ENCODE measurements at places on chromosomes 7 and 10. TPM values are rescaled to one million over a fixed set of nuclear protein-coding genes. Genes with fewer than 3 reads are reported as not detected.

EGFR gene
- 31.5 TPM for polyA plus RNA-seq

DNA sequence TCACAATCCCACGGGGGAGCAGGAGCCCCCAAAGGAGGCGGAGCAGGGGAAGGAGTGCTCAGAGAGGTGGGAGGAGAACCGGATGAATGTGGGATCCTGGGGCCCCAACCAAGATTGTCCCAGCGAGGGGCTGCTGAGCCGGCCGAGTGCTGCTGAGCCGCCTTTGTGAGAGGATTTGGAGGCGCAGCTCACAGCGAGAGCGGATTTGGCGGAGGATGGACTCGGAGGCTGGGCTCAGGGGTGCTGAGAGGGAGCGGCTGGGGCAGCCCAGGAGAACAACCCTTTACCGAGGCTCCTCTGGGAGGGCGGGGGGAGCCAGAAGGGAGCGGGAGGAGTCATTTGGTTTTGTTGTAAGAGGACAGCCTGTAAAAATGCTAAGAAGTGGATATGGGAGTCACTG is 23.0 kb downstream of the GHRHR start:
- no peaks in the 10 kb centered on the region for H3K36me3 ChIP-seq
- peaks cover 5% of the 10 kb centered on the region for H3K4me1 ChIP-seq
- no peaks in the 10 kb centered on the region for H3K27me3 ChIP-seq
- H3K4me3 ChIP-seq, result no peak overlapping the region
- H3K27ac ChIP-seq, result no peak overlapping the region
- DNase-seq, result no peak

DNA sequence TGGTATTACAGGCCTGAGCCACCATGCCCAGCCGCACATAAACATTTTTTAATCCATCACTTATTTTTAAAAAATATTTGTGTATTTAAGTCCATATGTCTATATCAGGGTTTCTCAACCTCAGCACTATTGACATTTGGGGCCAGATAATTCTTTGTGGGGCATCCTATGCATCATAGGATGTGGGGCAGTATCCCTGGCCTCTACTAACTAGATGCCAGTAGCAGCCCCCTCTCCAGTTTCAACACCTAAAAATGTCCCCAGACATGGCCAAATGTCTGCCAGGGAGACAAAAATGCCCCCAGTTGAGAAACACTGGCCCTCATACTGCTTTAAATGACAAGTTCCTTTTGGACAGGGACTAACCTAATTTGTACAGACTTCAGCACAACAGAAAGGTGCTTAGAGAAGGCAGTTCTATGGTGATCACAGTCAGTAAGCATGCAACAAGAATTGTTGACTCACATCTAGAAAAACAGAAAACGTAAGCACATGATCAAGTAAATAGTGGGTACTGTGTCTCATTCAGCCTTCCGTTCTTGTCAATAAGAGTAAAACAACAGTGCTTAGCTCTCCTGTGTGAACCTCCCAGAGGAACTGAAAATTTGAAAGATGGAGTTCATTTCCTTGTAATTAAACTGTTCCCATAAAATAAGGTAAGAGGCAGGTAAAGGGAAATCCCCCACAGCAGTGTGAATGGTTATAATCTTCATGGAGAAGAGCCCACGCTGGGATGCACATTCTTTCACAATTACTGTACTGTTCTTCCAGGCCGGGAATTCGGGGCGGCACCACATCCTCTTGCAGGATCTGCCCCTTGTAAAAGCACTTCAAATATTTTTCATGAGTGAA is 17.3 kb upstream of the ADRB1 start:
- H3K4me3 ChIP-seq, result no peak overlapping the region
- DNase-seq, result no peak
- H3K27me3 ChIP-seq, result no peaks in the 10 kb centered on the region
- H3K4me1 ChIP-seq, result peaks cover 2% of the 10 kb centered on the region

NUP205 gene
- 19.5 TPM for polyA plus RNA-seq

GRCh38 chr10:110946496-110946895 is 27.1 kb downstream of the SHOC2 start:
- no peak overlapping the region for H3K4me3 ChIP-seq
- no peaks in the 10 kb centered on the region for H3K27me3 ChIP-seq
- no peak for DNase-seq
- H3K4me1 ChIP-seq, result no peaks in the 10 kb centered on the region
- H3K27ac ChIP-seq, result no peak overlapping the region
- no peaks in the 10 kb centered on the region for H3K36me3 ChIP-seq

DNA sequence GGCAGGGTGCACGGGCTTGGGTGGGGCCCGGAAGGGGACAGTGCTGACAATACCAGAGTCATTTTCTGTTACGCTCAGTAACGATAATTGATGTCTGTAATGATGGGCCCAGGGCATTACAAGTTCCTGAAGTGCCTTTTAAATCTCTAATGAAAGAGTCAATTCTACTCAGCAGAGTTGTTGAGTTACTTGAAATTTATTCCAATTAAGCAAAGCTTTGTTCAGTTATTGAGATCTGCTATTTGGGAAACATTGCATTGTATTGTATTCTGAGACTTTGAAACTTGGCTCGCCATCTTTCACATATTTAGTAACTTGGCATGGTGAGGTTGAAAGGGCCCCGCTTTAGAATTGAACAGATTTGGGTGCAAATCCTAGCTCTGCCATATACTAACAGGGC is 34.7 kb downstream of the MINDY4 start:
- H3K36me3 ChIP-seq, result no peaks in the 10 kb centered on the region
- no peaks in the 10 kb centered on the region for H3K4me1 ChIP-seq
- no peaks in the 10 kb centered on the region for H3K27me3 ChIP-seq
- H3K4me3 ChIP-seq, result no peak overlapping the region
- DNase-seq, result no peak
- H3K27ac ChIP-seq, result no peak overlapping the region

- no peak overlapping the region for H3K4me3 ChIP-seq
- H3K4me1 ChIP-seq, result no peaks in the 10 kb centered on the region
- no peaks in the 10 kb centered on the region for H3K27me3 ChIP-seq
- H3K36me3 ChIP-seq, result no peaks in the 10 kb centered on the region
- DNase-seq, result no peak
Measured at GRCh38 chr7:34756025-34756437, 98.0 kb downstream of the NPSR1 start.

ARMC3 gene
- not detected for polyA plus RNA-seq

SPDYE5 gene
- polyA plus RNA-seq, result not detected

DNA sequence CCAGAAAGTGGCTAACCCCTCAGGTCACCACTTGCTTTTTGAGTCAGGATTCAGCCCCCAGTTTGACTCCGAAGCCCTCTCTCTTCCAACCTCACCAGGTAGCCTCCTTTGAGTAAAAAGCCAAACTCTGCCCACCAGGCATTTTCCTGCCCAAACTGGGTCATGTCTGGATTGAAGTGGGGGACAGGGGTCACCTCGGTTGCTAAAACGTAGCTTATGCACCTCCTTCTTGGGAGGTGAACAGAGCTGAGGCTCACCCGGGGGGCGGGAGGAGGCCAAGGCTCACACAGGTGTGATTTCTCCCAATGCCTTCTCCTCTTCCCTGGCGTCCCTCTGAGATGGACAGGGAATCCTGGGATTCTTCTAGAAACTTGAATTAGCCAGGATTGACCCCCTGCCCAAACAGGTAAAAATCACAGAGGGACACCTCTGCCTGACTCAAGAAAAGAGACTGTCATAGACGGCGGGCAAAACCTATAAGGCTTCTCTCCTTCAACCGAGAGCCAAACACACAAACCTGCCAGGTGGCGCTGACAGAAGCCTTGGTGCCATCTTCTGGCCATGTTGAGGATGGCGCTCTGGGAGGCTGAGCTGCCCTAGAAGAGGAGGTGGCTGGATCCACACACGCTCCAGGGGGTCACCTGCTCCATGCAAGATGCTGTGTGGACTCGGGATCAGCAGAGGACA is 51.6 kb downstream of the PRLHR start:
- no peak overlapping the region for H3K4me3 ChIP-seq
- no peaks in the 10 kb centered on the region for H3K27me3 ChIP-seq
- no peak for DNase-seq
- no peaks in the 10 kb centered on the region for H3K4me1 ChIP-seq

DNA sequence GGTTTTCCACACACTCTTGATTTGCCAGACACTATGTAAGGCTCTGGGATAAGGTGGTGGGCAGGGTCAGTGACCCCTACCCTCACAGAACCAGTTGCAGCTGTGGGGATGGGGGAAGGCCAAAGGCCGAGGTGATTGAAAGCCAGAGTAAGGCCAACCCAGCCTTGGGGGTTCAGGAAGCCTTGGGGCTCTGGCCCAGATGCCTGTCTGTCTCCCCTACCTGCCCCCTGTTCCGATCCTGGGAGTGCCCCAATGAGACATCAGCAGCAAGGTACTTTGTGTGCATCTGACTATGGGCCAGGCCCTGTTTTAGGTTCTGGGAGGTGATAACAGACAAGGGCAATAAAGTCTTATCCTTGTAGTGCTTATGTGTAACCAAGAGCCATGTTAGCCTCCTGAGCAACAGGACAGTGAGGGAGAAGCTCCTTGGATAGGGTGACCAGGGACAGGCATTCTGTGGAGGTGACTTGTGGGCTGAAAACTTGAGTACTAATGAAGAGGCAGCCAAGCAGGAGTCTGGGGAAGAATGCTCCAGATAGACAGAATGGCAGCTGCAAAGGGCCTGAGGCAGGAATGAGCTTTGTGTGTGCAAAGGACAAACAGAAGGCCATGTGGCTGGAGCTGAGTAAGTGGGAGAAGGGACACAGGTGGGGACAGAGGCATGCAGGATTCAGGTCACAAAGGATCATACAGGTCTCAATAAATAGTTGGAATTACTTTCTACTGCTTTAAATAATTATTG is 35.4 kb downstream of the TSPAN14 start:
- no peak overlapping the region for H3K27ac ChIP-seq
- DNase-seq, result no peak
- peaks cover 24% of the 10 kb centered on the region for H3K4me1 ChIP-seq

- DNase-seq, result no peak
Measured at GRCh38 chr10:11227103-11227502, 209.4 kb downstream of the CELF2 start.

COBL gene
- 0.87 TPM for polyA plus RNA-seq

GRCh38 chr10:33248638-33249037 is 85.8 kb downstream of the NRP1 start:
- no peaks in the 10 kb centered on the region for H3K27me3 ChIP-seq
- H3K27ac ChIP-seq, result no peak overlapping the region
- no peak for DNase-seq
- H3K36me3 ChIP-seq, result no peaks in the 10 kb centered on the region
- no peak overlapping the region for H3K4me3 ChIP-seq

- no peak overlapping the region for H3K4me3 ChIP-seq
- H3K27me3 ChIP-seq, result no peaks in the 10 kb centered on the region
- no peak overlapping the region for H3K27ac ChIP-seq
- no peak for DNase-seq
- no peaks in the 10 kb centered on the region for H3K36me3 ChIP-seq
- no peaks in the 10 kb centered on the region for H3K4me1 ChIP-seq
Measured at GRCh38 chr10:100508691-100509150, 10.9 kb downstream of the SEC31B start.

- H3K4me3 ChIP-seq, result no peak overlapping the region
- no peaks in the 10 kb centered on the region for H3K36me3 ChIP-seq
- no peaks in the 10 kb centered on the region for H3K27me3 ChIP-seq
- no peak overlapping the region for H3K27ac ChIP-seq
Measured at GRCh38 chr10:71696628-71697326, 22.8 kb downstream of the C10orf105 start.

GRCh38 chr10:123786306-123786705 is 105.3 kb downstream of the CPXM2 start:
- no peaks in the 10 kb centered on the region for H3K27me3 ChIP-seq
- DNase-seq, result no peak
- no peak overlapping the region for H3K4me3 ChIP-seq
- no peak overlapping the region for H3K27ac ChIP-seq
- no peaks in the 10 kb centered on the region for H3K36me3 ChIP-seq

- no peaks in the 10 kb centered on the region for H3K36me3 ChIP-seq
- H3K27me3 ChIP-seq, result no peaks in the 10 kb centered on the region
- DNase-seq, result no peak
Measured at GRCh38 chr10:110634527-110635209, 9.5 kb upstream of the RBM20 start.

- no peaks in the 10 kb centered on the region for H3K27me3 ChIP-seq
- H3K27ac ChIP-seq, result no peak overlapping the region
- H3K36me3 ChIP-seq, result no peaks in the 10 kb centered on the region
- no peaks in the 10 kb centered on the region for H3K4me1 ChIP-seq
Measured at GRCh38 chr7:92625617-92626016, 35.4 kb upstream of the FAM133B start.

SHTN1 gene
- 16.3 TPM for polyA plus RNA-seq
